ENCODE measurements at places on chromosomes 12 and 14.

DNA sequence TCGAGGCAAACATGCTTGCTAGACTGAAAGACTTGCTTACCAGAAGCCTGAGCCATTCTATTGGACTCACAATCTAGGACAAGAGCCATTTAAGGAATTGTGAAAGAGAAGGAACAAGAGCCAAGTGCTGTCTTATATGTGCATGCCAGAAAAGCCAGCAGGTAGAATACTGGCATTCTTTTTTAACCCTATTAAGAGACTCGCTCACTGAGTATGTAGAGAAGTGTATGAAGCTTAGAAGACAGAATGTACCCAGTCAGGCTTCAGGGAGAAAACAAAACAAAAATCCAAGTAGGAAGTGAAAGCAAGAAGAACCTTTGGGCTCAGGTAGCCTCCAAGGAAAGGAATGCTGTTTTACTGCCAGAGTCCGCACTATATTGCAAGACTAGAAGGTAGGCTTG, 65.9 kb downstream of the DCAF5 start:
- DNase-seq: no peak

- no peak for DNase-seq
Measured at GRCh38 chr12:119381471-119382235, 47.1 kb downstream of the CCDC60 start.

DNA sequence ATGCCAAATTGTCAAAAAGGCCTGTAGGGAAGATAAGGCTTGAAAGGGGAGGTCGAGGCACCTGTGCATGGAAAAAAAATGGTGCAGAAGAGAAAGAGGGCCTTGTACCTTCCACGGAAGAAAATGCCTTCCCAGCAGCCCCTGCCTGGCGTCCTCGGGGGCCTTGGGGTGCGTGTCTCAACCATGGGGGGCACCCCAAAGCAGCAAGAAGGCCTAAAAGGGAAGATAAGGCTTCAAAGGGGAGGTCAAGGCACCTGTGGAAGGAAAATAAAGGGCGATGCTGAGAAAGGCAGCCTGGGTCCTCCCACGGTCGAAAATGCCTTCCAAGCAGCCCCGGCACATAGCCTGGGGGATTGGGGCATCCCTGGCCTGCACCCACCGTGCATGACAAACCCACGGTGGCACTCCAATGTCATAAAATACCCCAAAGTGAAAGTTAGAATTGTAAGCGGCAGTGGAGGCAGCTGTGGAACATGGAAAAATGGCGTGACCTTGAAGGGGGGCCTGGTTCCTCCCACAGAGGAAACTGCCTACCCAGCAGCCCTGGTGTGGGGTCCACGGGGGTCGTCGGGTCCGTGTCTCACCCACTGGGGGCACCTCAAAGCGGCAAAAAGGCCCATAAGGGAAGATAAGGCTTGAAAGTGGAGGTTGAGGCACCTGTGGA, 275.0 kb downstream of the ALG10 start:
- DNase-seq: no peak

GRCh38 chr12:47652521-47653234, 53.2 kb downstream of the RPAP3 start:
- no peak for DNase-seq

GRCh38 chr14:59507063-59507751, 22.9 kb downstream of the JKAMP start:
- DNase-seq: peak; percentile 1

- no peak for DNase-seq
Measured at GRCh38 chr12:6052940-6053329, 71.5 kb downstream of the VWF start.

- DNase-seq: no peak
Measured at GRCh38 chr12:71441836-71442566, 2.4 kb downstream of the LGR5 start.

DNA sequence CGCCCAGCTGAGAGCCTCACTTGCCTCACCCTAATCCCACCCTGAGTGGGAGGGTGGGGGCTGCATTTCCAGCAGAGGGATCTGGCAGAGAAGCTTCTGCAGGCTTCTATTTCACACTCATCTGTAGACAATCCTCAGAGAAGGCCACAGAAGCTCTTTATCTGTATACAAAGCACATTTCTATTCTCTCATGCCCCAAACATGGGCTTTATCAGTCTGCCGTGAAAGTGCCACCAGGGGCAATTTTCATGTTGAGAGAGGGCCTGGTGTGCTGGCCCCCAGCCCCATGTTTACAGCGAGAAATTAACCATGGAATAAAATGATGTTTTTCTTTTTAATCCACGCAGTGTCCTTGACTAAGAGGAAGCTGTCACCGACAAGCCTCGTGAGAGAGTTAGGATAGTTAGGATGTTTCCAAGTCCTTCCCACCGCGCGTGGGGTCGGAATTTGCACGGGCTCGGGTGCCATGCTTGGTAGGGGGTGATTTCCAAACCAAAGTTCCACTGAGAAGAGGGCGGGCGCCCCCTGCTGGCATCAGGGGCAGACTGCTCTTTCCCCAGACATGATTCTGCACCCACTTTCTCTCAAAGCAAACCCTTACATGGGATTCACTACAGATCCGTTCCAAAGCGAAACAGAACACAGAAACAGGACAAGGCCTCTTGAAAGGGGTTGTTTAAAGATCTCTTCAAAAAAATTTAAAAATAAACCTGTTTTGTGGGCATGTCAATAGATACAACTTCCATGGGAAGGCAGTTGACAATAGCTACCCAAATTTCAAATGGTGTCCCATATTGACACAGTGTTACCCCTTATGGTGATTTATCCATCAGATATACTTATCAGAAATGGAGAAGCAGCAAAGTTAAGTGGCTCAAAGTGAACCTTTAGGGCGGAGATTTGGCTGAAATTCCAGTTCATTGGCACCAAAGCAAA, 19.4 kb downstream of the BDKRB1 start:
- DNase-seq: peak; percentile 41

GRCh38 chr12:130011611-130012385, 108.0 kb upstream of the TMEM132D start:
- DNase-seq: no peak

GRCh38 chr14:29926701-29927375, 809 bp downstream of the PRKD1 start:
- DNase-seq: no peak

DNA sequence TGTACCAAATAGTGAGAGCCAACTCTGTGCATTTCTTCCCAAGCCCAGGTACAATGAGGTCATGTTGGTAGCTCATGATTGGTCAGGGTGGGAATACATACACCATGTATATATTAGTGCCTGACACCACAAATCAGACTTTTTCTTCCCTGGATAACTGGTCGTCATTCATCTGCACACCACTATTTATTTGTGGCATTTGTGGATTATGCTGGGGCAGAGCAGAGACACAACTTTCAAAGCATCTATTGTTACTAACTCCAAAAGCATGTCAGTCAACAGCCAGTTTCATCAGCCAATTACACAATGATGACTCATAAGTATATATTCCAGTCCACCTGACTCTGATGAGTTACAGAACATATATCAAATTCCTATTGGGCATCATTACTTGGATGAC, 181.7 kb downstream of the ADAMTS20 start:
- DNase-seq: peak; percentile 32

GRCh38 chr14:100285913-100286400, 20.3 kb downstream of the SLC25A29 start:
- DNase-seq: no peak

DNA sequence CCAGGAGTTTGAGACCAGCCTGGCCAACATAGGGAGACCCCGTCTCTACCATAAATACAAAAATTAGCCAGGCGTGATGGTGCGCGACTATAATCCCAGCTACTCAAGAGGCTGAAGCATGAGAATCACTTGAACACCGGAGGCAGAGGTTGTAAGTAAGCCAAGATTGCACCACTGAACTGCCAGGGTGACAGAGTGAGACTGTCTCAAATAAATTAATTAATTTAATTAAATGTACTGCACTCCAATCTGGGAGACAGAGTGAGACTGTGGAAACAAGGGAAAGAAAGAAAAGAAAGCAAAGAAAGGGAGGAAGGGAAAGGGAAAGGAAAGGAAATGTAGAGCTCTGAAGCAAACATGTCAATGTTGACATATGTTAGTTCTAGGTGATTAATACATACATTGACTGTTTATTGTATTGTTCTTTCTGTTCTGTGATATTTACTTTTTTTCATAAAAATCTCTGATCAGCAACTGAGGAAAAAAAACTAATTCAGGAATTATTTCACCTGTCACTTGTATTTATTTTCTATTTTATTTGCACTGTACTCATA, 99.6 kb downstream of the DENND5B start:
- no peak for DNase-seq

GRCh38 chr12:12837025-12837812, 24.1 kb downstream of the DDX47 start:
- peak; percentile 61 for DNase-seq

GRCh38 chr14:54727929-54728328, 161.0 kb downstream of the SAMD4A start:
- DNase-seq: no peak

All from amniotic stem cell (primary cell).